ENCODE measurements at places on chromosomes 1 and 21.

DNA sequence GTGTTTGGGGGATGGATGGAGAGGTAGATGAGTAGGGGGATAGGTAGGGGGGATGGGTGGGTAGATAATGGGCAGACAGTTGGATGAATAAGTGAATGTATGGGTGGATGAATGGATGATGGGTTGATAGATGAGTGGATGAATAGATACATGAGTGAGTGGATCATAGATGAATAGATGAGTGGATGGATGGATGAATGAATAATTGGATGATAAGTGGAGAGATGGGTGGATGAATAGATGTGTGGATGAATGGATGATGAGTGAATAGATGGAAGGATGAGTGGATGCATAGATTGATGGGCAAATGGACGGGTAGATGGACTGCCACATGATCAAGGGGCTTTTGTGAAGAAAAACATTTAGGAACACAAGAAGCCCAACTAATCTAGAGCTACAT is 133.3 kb upstream of the F3 start:
- DNase-seq: no peak

GRCh38 chr1:97608272-97608671 is 312.6 kb downstream of the DPYD start:
- DNase-seq: no peak

DNA sequence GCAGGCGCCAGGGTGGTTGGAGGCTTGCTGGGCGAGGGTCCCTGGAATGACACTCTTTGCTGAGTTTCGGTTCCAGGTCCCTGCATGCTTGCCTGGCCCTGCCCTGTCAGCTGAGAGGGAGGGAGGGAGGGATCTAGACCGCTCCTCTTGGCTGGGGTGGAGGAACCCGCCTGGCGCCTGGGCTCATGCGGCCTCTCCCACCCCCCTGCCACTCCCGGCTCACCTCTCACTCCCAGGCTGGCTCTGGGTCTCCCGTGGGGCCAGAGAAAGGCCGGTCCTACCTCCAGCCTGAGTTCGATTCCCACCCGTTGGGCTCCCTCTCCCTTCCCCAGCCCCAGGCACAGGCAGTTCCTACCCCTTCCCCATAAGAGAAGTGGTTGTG is 19.0 kb upstream of the IFNLR1 start:
- no peak for DNase-seq

- DNase-seq: no peak
Observed at GRCh38 chr1:5684791-5685190, 307.4 kb downstream of the NPHP4 start.

DNA sequence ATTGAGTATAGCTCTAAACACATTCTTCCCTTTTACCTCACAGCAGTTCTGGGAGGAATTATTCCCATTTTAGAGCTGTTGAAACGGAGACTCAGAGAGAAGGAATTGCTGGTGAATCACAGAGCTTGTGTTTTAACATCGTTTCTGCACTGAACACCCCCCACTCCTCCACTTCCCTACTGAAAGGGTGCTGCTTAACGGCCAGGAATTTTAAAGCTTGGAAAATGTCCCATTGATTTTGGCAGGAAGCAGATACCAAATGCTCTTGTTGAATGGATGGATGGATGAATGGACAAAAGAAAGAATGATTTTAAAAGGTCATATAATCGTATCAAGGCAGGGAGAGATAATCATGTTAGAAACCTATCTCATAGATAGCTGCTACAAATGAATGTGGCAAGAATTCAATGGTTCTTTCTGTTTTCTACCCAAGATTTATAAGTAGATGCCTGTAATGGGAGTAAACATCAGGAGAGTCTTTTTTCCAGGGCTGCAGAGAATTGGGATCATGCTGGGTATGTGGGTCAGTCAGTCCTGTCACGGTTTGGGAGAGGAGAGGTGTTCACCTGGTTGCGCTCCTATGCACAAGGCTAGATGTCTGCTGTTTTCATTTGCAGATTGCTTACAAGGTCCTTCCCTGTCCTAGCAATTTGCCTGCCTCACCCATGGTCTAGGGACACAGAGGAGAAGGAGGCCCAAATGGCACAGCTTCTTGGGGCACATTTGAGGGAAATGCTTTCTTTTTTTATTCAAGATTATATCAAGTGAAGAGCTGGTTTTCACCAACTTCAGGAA is 19.0 kb downstream of the FAM163A start:
- DNase-seq: no peak

DNA sequence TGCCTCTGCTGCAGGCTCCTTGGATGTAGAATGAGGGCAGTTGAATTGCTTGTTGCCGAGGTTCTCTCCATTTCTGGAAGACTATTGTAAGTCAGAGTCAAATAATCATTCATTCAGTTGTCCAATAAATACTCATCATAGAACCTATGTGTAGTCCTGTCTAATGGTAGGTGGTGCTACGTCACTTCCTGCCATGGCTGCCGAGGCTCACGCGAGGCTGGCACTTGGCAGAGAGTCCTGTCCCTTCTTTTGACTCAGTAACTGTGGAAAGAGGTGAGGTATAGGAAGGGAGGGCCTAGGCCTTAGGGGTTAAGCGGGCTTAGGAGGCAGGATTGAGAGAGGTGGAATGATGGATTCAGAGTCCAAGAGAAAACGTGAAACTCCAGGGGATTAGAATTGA is 9.7 kb downstream of the ADARB1 start:
- no peak for DNase-seq

- DNase-seq: no peak
Observed at GRCh38 chr1:206493279-206493678, 14.1 kb upstream of the RASSF5 start.

- DNase-seq: no peak
Observed at GRCh38 chr1:69175053-69175452, 392.7 kb upstream of the LRRC7 start.

DNA sequence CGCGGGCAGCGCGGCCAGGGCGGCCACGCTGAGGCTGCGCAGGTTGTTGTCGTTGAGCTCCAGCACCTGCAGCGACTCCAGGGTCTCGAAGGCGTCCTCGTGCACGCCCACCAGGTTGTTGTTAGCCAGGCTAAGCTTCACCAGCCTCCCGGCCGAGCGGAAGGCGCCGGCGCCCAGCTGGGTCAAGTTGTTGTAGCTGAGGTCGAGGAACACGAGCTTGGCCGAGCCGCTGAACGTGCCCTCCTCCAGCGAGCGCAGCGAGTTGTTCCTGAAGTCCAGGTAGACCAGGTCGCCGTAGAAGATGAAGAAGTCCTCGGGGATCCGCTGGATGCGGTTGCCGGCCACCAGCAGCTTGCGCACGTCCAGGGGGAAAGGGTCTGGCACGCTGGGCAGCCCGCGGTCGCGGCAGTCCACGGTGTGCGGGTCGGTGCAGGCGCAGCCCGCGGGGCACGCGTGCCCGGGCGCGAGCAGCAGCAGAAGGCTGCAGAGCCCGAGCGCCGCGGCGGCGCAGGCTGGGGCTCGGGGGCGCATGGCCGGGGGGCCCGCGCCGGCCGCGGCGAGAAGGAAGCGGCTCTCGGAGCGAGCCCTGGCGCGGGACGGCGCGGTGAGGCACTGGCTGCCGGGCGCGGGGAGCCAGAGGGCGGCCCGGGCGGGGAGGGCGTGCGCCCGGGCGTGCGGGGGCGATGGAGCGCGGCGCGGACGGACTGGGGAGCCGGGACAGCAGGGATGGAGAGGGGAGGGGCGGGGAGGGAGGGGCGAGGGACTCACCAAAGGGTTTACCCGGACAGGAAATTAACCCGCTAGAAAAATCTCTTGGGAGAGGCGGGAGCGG is 524 bp downstream of the LRRC38 start:
- no peak for DNase-seq
